ENCODE measurements at places on chromosomes 7 and 10. TPM values are rescaled to one million over a fixed set of nuclear protein-coding genes. Genes with fewer than 3 reads are reported as not detected.

Gene C10orf62
- 0.84 TPM for polyA plus RNA-seq

Gene TMEM176B
- 79.8 TPM for polyA plus RNA-seq

Gene C7orf57
- 1.3 TPM for polyA plus RNA-seq

Gene PLXNA4
- 14.6 TPM for polyA plus RNA-seq

Gene CPN1
- polyA plus RNA-seq, result 3.1 TPM

Gene RAPGEF5
- 39.9 TPM for polyA plus RNA-seq

Gene TMEM196
- polyA plus RNA-seq, result not detected

Gene OR13A1
- polyA plus RNA-seq, result 0.15 TPM

Gene PON1
- 0.34 TPM for polyA plus RNA-seq

Gene FOXI2
- polyA plus RNA-seq, result 1.1 TPM

Gene NIPSNAP2
- polyA plus RNA-seq, result 105 TPM

Gene RASSF4
- polyA plus RNA-seq, result 26.8 TPM

Gene LIPK
- polyA plus RNA-seq, result not detected

Gene PDLIM1
- 95.6 TPM for polyA plus RNA-seq

Gene OR2A12
- 0.08 TPM for polyA plus RNA-seq

Gene AS3MT
- polyA plus RNA-seq, result 18.7 TPM

Gene POU6F2
- polyA plus RNA-seq, result 0.11 TPM

Gene CPA2
- 0.52 TPM for polyA plus RNA-seq

Gene HMX2
- polyA plus RNA-seq, result 0.62 TPM

Gene ZNF365
- 0.50 TPM for polyA plus RNA-seq

Gene IFIT1B
- 0.11 TPM for polyA plus RNA-seq

Gene TCF7L2
- polyA plus RNA-seq, result 46.2 TPM

Gene MICU1
- 75.6 TPM for polyA plus RNA-seq

Data from renal cortex interstitium (tissue), 15 donors.